Stimulated activated CD8-positive, alpha-beta memory T cell treated with anti-CD3 and anti-CD28 coated beads, Interleukin-7, amount 100 ng/mL, for 1 hour (primary cell): ENCODE measurements at places on chromosomes 4 and X.

DNA sequence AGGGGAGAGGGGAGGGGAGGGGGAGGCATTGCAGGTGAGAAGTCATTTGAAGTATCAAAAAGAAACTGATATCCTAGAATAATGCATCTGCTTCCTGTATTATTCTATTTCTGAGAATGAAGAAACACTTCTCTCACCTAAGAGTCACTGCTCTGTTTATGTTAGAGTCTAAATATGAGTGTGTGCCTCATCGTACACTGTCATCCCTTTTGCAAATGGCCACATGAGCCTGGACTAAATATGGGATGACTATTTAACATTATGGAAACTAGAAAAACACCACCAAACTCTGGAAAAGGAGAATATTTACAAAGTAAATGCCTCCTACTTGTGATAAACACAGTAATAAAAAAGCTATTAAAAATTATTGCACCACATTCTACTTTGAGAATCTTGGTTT lies 146.4 kb upstream of the NOCT start:
- no peak for DNase-seq

DNA sequence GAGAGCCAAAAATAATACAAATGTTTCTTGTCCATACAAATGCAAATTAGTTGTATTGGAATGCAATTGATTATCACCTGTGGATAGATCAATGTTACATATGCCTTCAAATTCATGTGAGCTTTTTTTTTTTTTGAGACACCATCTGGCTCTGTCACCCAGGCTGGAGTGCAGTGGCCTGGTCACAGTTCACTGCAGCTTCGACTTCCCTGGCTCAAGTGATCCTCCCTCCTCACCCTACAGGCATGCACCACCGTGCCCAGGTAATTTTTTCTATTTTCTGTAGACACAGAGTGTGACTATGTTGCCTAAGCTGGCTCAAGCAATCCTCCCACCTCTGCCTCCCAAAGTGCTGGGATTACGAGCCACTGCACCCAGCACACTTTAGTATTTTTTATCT lies 38.6 kb upstream of the TMEM184C start:
- DNase-seq = no peak

DNA sequence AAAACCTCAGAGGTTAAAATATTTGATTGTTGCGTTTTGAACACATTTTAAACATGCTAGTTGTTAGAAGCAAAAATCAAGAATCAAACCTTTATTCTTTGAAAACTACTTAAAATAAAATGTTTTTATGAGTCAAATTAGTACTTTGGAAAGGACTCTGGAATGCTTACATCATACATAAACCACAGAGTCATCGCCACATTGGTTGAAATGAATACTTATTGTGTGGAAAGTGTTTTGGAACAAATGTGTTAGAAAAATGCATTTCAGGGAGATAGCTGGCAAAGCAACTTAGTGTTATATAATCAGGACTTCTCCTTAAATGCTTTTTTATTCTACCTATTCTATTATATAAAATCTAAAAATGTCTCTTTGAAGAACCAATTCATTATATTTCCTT lies 49.4 kb upstream of the CAMK2D start:
- DNase-seq = no peak

GRCh38 chr4:155943605-155944291 lies 9.9 kb downstream of the CTSO start:
- DNase-seq = no peak
